HL-60 (cell line): ENCODE measurements at places on chromosomes 16 and 17.
A peak's percentile ranks its signal among the peaks of the same experiment; 100 is the strongest.

- no peak for DNase-seq
These were observed 732.0 kb upstream of the KIF2B start for GRCh38 chr17:53090770-53091169.

DNA sequence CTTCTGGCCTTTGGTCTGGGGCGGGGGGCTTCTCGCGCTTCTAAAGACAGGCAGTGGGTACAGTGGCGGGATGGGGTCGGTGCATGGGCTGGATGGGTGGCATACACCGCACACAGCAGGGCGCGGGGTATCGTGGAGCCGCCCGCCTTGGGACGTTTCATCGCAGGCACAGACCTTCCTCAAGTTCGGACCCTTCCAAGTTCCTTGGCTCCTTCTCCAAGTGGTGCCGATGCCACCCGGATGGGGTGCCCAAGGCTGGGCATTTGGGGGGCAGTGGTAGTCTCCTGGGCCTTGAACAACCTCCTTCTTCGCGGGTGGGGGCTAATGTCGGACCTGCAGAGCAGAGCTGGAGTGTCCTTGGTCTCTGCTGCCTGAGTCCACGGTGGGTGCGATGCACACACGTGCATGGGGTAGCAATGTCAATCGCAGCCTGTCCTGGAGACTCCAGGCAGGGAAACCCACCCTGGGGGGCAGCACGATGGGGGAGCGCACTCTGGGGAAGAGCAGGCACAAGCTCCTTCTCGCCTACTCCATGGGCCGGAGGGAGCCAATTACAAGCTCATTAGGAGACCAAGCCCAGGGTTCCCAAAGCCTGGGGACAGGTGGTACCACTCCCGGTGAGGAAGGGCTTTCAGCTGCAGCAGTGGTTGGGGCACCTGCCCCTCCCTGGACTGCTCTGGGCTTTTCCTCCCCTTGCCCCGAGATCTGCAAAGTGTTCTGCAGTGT lies 686 bp upstream of the MTSS2 start:
- DNase-seq, result no peak

- no peak for DNase-seq
These were observed 17.8 kb downstream of the HS3ST6 start for GRCh38 chr16:1900452-1900774.

- no peak for DNase-seq
These were observed 1.3 kb downstream of the CIITA start for GRCh38 chr16:10878328-10878643.

DNA sequence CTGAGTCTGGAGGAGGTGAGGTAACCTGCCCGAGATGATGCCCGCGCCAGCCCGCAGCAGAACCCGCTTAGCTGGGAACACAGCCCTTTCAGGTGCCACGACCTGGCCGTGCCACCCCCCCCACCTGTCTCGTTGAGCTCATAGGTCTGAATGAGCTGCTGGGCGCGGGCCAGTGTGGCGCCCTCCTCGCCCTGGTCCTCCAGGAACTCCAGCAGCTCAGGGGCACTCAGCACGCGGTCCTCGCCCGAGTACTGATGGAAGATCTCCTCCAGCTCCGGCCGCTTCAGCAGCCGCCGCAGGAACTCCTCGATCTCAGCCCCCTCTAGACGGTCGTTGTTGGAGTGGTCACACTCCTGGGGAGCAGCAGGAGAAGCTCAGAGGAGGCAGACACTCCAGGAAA lies 13.6 kb downstream of the PLCD3 start:
- no peak for DNase-seq

DNA sequence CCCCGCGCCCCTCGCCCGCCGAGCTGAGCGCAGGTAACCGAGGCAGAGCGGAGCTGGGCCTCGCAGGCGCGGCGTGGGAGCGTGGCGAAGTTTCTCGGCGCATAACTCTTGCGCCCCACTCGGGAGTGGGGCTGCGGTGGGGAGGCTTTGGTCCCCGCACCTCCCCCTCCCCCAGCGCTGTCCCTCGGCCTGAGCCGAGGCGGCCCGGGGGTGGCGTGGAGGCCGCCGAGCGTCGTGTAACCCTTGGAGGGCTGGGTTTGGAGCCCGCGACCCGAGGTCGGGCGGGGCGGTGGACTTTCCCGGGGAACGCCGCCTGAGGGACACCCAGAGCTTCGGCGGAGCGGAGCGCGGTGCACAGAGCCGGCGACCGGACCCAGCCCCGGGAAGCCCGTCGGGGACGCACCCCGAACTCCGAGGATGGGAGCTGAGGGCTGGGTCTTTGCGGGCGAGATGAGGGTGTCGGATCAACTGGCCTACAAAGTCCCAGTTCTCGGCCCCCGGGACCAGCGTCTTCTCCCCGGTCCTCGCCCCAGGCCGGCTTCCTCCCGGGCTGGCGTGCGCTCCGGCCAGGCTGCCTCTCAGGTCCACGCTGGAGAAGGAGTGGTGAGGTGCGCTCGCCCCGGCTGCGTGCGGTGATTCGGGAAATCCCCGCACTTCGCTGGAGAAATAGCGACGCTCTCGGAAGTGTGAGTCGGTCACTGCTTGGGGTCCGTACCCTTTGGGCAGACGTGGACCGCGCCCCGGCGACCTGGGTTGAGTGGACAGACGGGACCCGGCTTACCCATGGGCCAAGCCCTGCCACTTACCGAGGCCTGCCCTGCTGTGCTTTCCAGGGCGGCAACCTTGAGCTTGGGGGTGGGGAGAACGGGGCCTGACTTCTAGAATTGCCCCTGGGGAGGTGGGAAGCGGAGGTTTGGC lies 168.4 kb downstream of the RAB11FIP4 start:
- no peak for DNase-seq

DNA sequence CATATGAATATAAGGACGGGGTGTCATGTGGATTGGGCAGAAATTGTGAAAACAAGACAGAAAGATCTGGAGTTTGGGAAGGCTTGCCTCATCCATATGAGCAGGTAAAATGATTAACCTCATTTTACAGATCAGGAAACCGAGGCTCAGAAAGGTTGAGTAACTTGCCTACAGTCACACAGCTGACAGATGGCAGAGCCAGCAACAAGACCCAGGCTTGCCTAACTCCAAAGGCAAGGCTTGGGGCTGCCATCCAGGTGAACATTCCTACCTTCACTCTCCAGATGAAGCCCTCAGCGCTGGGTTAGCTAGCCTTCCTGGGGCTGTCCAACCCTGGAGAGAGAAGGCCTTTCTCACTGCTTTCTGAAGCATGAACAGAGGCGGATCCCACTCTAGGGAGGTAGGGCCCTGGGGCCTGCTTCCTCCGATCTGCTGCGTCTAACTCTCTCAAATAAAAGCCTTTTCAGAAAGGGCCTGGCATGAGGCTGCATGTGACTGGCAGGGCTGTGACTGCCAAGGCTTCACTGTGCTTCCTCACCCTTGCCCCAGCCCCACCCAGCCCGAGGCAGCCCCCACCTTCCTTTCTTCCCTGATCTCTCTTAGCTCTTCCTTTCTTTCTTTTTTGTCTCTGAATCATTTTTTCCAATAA lies 107.8 kb downstream of the GNAO1 start:
- DNase-seq, result no peak

DNA sequence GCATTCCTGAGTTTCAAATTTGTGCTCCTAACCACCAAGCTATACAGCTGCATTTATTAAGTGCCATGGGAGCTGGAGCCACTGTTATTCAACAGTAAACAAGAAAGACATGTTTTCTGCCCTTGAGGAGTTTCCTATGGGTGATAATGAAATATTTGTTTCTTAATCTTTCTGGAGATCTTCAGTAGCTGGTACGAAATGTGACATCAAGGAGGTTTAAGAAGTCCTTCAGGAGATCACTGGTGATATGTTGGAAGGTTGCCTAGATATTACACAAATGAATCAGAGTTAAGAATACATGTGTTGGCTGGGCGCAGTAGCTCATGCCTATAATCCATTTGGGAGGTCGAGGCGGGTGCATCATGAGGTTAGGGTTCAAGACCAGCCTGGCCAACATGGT lies 14.9 kb downstream of the RHOT1 start:
- DNase-seq, result no peak

DNA sequence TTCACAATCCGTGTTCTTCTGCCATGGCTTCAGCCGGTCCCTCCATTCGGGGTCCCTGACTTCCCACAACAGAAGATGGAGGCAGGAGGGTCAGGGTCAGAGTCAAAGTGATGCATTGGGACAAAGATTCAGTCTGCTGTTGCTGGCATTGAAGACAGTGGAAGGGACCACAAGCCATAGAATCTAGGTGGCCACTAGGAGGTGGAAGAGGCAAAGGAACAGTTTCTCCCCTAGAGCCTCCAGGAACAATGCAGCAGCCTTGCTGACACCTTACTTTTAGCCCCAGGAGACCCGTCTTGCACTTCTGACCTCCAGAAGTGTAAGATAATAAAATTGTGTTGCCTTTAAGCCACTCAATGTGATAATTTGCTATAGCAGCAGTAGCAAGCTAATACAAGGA lies 55.9 kb downstream of the MFSD11 start:
- DNase-seq, result peak; percentile 37

GRCh38 chr17:44272954-44273353 lies 5.0 kb upstream of the SLC4A1 start:
- DNase-seq, result no peak

- DNase-seq, result no peak
These were observed 46.8 kb upstream of the MRTFB start for GRCh38 chr16:14024283-14024682.

DNA sequence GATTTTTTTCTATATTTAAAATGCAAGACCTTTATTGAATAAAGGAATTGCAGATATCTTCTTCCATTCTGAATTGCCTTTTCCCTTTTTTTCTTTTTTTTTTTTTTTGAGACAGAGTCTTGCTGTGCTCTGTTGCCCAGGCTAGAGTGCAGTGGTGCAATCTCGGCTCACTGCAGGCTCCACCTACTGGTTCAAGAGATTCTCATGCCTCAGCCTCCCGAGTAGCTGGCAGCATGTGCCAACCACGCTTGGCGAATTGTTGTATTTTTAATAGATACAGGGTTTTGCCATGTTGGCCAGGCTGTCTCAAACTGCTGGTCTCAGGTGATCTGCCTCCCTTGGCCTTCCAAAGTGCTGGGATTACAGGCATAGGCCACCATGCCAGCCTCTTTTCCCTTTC lies 151.5 kb downstream of the CEP112 start:
- no peak for DNase-seq

DNA sequence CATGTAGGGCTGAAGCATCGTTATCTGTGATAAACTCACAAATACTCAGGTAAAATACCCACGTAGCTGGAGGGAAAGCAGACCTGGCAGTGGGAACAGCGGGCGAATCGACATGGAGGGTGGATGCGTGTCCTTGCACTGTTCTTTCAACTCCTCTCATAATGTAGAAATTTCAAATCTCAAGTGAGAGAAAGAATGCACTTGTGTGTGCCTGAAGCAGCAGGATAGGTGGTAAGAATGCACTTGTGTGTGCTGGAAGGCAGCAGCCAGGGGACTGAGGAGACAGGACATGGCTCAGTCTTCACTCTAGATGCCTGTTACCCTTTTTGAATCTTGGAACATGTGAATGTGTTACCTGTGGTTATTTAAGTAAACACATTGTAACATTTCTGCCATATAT lies 10.4 kb downstream of the IFT140 start:
- no peak for DNase-seq

DNA sequence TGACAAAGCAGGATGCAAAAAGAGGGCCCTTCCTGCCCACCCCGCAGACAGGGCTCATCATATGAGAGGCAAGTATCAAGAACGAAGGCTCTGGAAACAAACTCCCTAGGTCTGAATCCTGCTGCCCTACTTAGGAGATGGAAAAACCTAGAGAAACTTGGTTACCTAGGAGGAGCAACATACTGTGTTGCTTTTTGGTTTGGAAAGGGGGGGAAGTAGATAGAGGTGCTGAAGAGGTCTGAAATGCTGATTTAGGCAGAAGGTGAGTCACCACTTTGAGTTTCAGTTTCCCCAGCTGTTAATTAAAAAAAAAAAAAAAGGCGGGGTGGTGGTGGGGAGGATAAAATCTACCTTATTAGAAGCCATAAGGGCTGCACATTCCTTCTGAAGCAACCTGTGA lies 1.5 kb downstream of the N4BP1 start:
- DNase-seq, result no peak

GRCh38 chr16:84571506-84571905 lies 46.4 kb downstream of the COTL1 start:
- no peak for DNase-seq

DNA sequence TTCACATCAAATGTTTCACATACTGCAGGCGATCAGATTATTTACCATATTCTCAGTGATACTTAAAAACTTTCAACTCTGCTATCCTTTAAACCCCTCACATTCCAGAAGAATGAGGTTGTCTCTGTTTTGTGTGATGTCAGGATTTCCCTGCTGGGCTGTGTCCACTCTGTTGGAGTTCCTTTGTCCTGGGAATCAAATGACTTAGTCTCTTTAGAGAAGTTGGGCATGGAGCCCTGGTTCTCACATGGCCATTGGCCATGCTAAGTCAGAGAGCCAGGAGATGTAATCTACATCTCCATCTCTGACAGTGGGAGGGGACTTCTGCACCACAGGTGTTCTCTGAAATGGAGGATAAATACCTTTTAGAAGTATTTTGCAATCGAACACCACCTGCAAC lies 205.1 kb upstream of the MAF start:
- no peak for DNase-seq

GRCh38 chr17:8698162-8698971 lies 46.3 kb downstream of the CCDC42 start:
- DNase-seq, result no peak

DNA sequence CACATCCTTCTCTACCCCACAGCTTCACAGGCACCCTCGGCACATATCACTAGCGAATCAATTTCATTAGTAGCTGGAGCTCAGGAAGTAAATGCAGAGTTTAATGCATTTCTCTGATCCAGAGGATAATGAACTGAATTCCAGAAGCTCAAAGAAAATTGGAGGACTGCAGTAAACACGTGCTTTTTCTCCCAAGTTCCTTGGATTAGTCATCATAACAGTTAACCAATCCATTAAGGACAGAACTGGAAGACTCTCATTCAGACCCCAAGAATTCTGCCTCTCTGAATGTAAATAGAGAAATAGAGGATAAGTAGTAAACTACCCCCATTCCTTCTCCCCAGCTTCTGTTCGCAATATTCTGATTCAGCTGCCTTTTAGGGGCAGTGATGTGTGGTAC lies 40.7 kb downstream of the DUSP14 start:
- no peak for DNase-seq

- DNase-seq, result no peak
These were observed 269.8 kb downstream of the C16orf95 start for GRCh38 chr16:87047221-87048037.

DNA sequence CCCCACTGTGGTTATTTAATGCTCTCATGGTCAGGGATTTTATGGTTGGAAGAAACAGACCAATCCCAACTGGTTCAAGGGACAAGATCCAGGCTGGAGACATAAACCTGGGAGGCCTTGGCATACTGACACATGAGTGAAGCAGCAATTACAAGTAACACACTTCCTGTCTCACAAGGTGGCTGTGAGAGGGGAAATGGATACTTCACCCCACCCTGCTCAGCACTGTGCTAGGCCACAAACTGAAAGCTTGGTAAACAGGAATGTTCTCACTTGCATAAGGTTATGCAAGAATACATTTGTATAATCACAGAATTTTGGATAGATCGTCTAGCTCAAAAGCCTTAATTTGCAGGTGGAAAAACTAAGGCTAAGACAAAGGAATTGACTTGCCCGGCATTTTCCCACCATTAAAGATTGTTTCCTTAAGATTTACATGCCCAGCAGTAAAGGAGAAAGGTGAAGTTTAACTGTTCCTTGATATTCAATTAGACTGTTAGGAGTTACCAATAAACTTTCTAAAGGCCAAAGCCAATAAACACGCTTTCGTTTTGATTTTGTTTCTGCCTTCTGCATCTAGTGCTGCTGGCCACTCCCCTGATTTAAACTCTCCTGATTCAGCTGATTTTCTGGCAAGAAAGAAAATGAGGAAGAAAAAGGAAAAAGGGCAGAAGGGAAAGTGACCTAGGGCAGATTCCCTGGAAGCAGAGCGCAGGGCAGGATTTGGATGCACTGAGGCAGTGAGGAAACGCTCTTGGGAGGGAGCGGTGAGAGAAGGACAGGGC lies 215.6 kb upstream of the CDH5 start:
- no peak for DNase-seq

GRCh38 chr16:88809068-88809675 lies 2.6 kb downstream of the APRT start:
- DNase-seq, result peak; percentile 35
